ENCODE measurements at places on chromosomes 13 and 19. TPM values are rescaled to one million over a fixed set of nuclear protein-coding genes. Genes with fewer than 3 reads are reported as not detected.

DNA sequence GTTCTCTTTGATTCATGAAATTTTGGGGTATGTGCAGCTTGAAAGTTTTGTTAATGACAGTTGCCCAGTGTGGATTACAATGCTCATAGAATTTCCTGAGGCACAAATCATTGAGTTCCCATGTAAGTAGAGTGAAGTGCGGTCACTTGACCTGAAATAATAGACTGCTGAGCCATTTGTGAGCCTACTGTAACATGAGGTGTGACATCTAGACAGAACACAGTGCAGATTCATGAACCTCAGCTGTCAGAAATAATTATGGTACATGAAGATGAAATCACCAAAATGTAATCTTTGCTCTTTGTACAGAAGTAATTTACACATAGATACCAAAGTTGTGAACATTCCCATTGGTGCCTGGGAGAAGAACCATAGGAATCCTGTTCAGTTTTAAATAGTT is 84.6 kb downstream of the DHRS12 start:
- DNase-seq = no peak

DNA sequence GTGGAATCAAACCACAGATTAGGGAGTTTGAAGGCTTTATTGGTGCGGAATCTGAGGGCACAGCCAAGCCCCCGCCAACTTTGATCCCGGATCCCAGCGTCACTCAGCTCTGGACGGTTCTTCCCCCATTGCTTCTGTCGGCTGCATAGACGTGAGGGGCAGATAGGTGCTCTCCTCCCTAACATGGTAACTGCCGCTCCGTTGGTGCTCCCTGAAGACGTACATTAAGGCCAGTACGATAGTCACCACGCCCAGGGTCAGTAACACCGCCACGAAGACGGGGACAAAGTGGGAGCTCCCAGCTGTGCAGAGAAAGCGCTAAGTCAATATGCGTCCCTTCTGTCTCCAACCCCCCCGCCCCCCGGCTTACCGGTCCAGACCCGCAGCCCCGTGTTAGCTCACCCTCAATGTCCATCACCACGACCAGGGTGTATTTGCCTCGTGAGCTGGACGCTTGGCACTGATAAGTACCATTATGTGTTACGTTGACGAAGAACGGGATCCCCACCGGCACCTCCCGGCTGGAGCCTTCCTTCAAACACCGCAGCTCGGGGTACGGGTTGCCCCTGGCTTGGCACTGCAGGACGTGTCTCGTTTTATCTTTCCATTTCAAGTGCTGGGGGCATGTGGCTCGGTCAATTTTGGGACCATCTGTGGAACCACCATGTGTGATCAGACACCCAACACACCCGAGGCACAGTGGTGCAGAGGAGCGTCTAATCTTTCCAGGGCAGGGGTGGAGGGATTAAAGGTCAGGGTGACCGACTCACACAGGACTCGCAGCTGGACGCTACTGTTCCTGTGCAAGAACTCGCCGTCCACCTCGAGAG is 644 bp upstream of the RAVER1 start:
- DNase-seq = no peak

Gene CYP4F3
- total RNA-seq = 0.16 TPM

DNA sequence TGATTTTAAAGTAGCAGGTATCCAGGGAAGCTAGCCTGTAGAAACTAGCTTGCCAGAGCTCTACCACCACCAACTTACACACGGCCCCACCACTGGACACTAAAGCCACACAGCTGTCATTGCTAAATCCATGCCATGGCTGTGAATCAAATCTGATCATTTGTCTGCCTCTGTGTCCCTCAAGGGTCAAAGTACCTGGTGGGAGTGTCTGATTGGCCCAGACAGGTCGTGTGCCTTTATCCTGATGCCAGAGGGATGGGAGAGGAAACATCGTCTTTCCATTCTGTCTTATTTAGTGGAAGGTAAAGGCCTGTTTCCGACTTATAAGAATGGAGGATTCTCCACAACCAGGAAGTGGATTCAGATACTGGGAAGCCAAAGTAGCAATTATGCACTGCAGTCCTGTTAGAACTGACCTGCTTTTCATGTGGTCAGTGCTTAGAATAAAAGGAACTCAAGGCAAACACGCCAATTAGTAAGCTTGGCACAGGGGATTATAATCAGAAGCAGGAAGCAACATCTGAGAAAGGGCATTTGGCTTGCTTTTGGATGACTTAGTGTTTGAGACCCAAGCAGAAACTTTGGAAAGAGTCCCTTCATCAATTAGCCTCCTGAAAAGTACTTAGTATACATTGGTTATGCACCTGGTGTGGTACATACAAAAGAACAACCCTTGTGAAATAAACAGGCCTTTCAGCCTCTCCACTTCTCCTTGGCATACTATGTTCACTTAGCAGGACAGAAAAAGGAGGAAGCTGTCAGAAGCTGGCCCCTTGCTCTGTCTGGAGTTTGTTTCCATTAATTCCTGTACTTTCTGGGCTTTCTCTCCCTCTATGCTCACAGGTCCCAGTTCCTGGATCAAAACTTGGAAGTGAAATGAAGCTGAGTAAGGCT is 192.4 kb downstream of the NUFIP1 start:
- DNase-seq = no peak

DNA sequence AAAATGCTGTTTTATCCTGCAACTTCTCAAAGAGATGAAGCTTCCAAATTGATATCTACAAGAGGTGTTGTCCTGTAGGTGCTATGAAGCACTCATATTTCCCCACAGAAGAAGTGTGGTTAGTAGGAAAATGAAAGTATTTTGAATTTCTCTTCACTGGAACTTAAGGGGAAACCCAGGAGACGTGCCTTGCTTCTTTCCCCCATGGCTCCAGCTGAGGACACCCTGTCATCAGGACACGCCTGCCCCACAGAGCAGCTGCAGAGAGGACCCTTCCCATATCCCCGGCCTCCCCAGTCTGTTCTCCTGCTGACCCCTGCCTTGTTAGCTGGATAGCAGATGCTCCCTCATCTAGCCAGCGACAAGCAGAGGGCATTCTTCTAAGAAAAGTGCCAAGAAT is 371.3 kb downstream of the COG6 start:
- DNase-seq = no peak

- no peak for DNase-seq
These were observed 644.1 kb downstream of the GPC5 start for GRCh38 chr13:92042522-92042921.

Gene IFNL1
- total RNA-seq = not detected

DNA sequence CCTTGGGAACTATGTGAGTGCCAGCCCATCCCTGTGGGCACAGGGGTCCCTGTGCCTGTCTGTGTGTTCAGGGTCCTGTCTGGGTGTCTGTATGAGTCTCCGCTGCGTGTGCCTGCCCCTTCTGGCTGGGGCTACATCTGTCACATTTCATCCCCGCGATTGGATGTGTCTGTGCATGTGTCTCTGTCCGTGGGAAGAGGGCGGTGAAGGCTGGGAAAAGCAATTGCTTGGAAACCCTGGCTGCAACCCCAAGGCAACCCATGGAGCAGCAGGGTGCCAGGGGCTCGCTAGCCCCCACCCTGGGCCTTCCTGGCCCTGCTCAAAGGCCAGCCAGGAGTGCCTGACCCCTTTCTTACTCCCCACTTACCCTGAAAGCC is 1.4 kb downstream of the MAG start:
- no peak for DNase-seq

Data from breast epithelium (tissue), 4 donors.